ENCODE measurements at places on chromosomes 4 and X.
A peak's percentile ranks its signal among the peaks of the same experiment; 100 is the strongest.

GRCh38 chr4:147840838-147841738 is 109.2 kb downstream of the ARHGAP10 start:
- no peak for DNase-seq

DNA sequence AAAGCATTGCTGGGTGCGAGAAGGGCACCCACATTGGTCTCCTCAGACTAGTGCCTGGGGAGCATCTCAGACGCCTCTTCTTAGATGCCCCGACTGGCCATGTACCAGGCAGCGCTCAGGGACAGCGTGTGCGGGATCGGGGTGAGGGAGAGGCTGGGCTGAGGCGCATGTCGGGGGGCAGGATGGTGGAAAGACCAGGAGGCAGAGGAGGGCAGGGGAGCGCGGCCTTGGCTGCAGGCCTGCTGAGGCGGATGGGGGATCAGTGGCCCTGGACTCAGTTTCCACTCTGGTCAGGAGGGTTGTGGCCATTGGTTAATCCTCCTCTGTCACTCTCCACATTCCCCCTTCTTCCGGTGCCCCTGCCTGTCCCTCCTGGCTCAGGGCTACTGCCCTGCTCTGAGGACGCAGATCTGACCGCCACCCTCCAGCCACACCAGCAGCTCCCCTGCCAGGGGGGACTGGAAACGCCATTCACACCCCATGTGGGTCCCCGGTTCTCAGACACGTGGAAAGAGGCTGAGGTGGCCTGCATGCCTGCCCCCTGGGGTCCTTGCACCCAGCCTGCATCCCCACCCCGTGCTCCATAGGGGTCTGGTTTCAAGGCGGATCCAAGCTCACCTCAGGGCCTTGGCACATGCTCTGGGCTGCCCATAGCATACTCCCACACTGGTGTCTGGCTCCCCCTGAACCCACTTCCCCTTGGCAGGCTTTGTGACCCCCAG is 105.9 kb downstream of the CPZ start:
- DNase-seq = no peak

- no peak for DNase-seq
Observed at GRCh38 chr4:83417566-83417965, 38.1 kb downstream of the HELQ start.

DNA sequence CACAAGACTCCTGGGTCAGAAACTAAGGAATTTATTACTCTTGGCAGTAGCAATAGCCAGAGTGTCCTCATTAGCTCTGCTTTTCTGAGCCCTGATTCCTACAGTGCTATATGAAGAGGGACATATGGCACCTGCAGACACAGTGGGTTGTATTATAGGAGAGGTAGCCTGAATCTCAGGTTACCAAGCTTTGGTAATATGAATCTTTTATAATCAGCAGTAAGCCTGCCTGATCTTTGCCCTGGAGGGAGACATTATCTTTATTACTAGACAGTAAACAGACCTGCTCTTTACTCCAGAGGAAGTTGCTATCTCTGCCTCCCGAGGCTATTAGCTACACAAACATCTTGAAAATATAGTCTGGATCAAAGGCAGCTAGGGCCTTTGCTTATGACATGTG is 62.5 kb upstream of the HOPX start:
- DNase-seq = no peak

DNA sequence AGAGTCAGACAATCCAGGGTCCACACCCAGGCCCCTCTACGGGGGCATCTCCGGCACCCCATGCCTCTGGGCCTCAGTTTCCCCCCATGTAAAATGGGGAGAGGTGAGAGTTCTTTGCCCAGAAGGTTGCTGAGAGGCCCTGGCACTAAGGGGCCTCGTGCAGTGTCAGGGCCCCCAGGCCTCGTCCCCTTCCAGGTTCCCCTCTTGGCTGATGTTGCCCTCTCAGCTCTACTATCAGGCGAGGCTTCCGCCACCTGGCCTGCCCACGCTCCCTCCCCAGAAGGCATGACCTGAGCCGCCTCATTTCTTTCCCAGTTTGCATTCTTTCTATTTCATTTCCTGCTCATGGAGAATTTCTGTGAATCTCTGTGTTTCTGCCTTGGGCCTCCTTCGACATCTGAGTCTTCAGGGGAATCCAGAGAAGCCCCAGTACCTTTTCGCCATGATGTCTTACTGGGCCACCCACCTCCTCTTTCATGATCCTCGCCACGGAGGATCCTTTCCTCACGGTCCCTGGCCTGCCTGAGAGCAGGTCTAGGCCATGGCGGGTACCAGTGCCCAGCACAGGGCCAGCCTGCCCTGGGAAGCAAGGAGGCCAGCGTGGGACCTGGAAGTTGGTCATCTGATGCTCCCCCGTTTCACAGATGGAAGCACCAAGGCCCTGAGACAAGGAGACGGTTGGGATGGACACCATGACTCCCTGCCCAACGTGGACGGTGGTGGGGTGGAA is 21.9 kb upstream of the MRFAP1 start:
- no peak for DNase-seq

GRCh38 chrX:110437686-110438085 is 79.0 kb downstream of the RTL9 start:
- DNase-seq = no peak

DNA sequence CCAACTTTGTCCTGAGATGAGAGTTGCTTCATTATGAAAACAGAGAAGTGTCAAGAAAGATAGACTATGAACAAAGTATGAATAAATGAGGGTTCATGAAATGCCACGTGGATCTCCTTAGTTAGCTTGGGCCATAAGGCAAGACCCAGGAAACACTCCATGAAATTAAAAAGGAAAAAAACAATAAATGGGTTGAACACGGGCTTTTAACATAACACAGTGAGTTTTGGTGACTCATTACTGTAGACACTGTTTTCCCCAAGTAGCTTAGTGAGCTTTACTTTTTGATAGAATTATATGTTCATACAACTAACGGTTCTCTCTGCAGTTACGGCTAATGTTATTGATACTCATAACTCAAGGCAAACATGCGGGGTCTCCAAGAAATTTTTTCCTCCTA is 265.0 kb downstream of the DHX15 start:
- no peak for DNase-seq

DNA sequence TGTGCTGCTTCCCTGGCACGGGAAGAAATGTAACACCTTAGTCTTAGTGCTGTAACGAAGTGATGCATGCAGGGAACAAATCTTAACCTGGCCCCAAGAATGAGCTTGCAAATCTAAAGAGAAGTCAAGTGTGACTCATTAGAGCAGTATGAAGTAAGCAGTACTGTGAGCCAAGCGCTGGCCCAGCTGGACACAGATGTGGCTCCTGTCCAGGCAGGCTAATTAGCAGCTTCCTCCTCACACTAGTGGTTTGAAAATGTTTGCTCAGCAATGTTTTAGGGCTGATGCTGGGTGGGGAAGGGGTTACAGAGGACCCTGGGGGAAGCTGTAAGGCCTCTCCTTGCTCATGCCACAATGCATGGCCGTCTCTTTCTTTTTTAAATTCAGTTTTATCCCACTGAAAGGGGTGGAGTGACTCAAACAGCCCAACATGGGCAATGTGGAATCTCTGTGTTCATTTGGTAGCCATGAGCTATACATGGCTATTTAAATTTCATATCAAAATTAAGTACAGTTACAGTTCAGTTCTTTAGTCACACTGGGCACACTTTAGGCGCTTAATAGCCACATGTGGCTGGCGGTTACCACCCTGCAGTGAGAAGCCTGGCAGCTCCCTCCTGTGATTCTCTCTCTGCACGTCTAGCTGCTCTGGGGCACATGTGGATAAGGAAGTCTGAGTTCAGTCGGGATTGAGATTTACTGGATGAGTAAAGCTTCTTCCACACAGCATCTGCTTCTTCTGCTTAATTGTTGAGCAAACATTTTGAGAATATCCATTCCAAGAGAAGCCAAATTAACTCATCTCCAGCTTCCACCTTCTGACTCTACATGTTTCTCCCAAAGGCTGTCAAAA is 48.8 kb downstream of the MAP7D2 start:
- no peak for DNase-seq

DNA sequence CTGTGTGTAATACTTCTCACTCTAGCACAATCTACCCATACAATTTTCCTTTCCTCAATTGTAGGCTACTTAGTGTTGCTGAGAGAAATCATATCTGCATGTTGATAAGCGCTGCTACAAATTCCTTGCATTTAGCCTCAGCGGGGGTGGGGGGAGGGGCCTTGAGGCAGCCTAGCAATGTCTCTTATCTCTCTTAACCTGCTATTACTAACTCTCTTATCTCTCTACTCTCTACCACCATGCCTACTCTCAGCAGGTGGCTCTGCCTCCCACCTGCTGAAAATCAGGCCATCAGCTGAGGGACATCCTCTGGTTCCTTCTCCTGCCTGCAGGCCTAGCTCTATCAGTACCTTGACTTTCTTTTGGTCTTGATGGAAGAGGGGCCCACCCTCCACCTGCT is 98.9 kb downstream of the GPR82 start:
- no peak for DNase-seq

GRCh38 chr4:183321079-183321478 is 1.0 kb upstream of the CLDN22 start:
- no peak for DNase-seq

DNA sequence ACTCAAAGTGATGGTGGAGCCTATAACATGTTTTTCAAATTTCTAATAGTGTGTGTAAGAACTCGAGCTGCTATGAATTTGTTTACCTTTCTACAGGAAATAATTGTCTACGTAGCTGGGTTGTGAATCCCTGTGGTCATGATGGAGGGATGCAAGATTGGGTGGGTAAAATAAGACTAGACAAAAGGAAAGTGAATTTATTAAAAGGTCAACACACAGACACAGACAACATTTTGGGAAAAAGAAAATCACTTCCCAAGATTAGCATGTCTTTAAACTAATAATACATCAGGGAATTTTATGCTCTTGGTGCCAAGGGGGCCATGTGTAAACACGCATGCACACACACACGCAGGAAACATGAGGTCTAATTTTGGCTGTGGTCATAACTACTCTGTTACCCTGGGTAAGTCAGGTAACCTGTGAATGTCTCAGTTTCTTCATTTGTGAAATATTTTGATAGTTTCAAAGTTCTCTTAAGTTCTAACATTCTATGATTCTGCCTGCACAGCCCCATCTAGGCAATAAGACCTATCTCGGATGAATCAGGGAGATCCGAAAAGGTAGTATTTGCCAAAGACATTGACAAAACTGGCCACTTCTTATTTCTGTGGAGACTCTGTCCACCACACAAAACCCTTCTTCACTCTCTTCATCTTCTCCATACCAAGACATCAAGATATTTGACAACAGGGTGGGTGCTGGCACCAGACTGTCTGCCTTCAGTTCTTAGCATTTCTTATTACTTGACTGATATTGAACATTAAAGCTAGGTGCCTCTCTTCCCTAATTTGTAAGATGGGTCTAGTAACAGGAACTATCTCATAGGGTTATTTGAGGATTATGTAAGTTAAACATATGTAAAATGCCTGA is 1.6 kb upstream of the UNC5C start:
- DNase-seq = no peak

DNA sequence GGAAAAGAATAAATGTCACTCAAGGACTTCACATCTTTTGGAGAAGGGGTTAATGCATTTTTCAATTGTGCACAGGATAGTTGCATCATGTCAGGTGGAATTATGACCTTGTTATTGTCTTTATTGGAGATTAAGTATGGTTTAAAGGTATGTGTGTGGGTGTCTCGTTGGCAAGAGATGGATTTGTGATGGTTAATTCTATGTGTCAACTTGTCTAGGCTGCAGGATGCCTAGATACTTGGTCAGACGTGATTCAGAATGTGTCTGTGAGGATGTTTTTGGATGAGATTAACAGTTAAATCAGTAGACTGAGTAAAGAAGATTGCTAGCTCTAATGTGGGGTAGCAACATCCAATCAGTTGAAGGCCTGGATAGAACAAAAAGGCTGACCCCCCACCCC is 42.2 kb upstream of the HSD17B10 start:
- DNase-seq = no peak

GRCh38 chr4:122412547-122412946 is 33.7 kb downstream of the ADAD1 start:
- DNase-seq = peak; percentile 19

- no peak for DNase-seq
Observed at GRCh38 chr4:185278716-185279115, 69.3 kb downstream of the SNX25 start.

GRCh38 chr4:7793186-7793585 is 146.5 kb downstream of the AFAP1 start:
- DNase-seq = no peak

DNA sequence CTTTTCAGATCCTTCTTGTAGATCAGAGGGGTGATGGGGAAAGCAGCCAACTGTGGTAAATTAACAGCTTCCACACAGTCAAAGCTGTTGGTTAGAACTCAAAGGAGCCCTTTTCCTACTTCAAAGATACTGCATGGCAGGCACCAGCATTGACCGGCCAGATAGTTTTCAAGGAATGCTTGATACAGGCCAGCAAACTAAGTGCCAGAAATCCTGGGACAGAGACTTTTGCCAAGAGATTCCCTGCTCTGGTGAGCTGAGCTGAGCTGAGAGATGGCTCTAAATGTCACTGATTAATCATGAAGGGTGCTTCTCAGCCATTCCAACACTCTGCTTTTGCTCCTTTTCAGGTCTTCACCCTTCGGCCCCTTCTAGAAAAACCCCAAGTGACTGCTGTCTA is 131.6 kb upstream of the MED14 start:
- DNase-seq = no peak

DNA sequence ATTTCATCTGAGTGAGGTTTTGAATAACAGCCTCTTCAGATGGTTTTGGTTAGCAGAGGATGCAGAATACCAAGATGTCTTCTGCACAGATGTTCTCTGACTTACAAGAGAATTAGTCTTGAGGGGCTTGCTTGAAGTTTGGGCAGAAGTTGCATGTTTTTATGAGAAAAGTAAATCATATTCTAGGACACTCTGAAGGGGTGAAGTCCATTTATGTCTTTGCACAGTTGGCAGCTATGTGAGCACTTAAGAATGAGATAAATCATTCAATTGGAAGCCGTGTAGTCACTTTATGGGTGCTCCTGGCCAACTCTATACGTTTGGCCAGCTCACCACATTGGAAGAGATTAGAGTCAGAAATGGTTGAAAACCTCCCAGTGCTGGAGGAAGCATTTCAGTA is 252.7 kb upstream of the KCNIP4 start:
- no peak for DNase-seq

GRCh38 chr4:146389561-146389960 is 132.2 kb downstream of the SLC10A7 start:
- DNase-seq = no peak

DNA sequence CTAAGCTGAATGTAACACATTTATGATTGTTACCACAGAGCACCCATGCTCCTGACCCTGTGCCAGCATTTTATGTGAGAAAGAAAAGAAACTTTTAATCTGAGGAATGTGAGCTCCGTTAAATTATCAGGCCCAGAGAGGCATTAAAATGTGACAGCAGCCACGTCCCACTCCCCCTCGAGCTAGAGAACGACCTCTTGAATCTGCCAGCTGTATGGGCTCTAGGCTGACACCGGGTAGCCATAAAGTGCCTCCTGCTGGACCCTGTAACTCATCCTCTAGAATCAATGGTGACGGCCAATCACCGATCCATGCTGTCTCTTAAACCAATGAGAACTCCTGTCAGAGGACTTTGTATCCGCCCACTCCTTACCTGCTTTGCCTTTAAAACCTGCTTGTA is 110.2 kb upstream of the ADRA2C start:
- DNase-seq = no peak

Measured in activated CD4-positive, alpha-beta T cell treated with anti-CD3 and anti-CD28 coated beads, Interleukin-10, Interleukin-2, amounts not matched to agents 100 ng/mL and 50 ng/mL, durations not matched to agents 16 hours and 8 hours (primary cell).